Activated CD8-positive, alpha-beta memory T cell treated with anti-CD3 and anti-CD28 coated beads for 1 hour (primary cell): ENCODE measurements at places on chromosomes 2 and 18.

DNA sequence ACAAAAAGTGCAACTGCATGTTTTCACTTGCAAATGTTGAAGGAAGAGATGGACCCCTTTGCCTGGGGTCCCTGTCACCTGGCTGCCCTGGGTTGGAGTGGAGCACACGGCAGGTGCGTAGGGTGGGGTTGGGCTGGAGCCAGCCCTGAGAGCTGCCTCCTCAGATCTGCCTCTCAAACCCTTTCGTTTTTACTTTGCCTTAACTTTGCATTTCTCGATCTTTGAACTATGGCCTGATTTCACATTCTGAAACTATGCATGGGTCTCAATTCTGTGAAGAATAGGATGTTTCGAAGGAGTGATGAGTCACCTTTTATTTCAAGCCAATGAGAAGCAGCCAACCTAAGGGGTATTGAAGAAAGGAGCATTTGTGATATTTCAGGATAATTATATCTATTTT, 132.8 kb downstream of the ACOXL start:
- DNase-seq: no peak

DNA sequence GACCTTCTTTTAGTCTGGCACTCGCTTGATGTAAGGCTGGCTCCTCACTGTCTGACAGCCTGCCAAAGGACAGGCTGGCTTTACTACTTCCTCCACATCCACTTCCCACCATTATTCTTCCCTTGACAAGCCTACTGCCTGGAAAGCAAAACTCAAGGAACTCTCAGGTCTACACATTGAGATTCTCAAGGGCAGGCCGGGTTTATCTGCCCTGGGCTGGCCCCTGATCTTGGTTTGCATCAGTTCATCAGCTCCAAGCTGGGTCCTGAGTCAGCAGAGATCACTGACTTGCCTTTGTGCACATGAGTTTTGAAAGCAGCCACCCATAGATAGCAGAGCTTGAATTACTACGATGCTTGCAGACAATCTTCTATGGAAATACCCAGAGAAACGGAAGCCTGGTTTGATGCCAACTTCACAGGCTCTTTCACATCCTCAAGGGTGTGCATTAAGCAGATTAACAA, 53.9 kb downstream of the KCTD18 start:
- no peak for DNase-seq

GRCh38 chr2:168848225-168848624, 42.0 kb downstream of the SPC25 start:
- no peak for DNase-seq

GRCh38 chr2:177332992-177333388, 59.6 kb upstream of the AGPS start:
- DNase-seq: no peak

- DNase-seq: no peak
These were observed 66.5 kb downstream of the CCDC85A start for GRCh38 chr2:56250153-56250729.

DNA sequence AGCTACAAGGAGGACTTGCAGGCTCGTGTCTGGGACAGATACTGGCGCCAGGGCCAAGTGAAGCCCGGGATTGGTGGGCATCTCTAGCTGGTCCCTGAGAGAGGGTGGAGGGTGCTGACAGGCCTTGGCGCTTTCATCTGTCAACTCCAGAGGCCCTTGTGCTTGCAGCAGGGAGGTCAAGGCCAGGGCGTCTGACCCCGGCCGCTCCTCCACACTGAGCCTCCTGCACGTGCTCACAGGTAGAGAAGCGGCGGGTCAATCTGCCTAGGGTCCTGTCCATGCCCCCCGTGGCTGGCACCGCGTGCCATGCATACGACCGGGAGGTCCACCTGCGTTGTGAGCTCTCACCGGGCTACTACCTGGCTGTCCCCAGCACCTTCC, 9.5 kb downstream of the CAPN10 start:
- DNase-seq: no peak

GRCh38 chr2:121287956-121288355, 3.0 kb upstream of the TFCP2L1 start:
- DNase-seq: no peak
